ENCODE measurements at places on chromosomes 16 and 17.

DNA sequence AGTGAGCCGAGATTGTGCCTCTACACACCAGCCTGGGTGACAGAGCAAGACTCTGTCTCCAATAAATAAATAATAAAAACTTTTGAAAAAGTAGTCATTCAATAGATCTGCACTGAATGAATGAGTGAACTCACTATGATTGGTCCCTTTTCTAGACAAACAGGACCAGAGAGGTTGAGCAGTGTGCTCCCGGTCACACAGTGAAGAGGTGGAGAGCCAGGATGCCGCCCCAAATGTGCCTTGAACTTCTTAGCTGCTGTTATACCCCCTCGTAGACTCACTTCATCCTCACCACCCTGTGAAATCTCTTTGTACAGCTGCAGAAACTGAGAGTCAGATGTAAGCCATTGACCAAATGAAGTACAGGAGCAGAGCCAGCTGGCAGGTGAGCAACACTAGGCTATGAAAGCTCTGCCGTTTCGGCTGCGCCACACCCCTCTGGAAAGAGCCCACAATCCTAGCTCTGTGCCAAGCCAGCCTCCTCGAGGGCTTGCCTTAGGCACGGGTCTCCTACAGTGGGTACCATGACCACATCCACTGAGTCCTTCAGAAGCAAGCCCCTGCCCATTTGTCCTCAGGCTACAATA, 7.8 kb upstream of the KIAA0513 start:
- no peak for DNase-seq

DNA sequence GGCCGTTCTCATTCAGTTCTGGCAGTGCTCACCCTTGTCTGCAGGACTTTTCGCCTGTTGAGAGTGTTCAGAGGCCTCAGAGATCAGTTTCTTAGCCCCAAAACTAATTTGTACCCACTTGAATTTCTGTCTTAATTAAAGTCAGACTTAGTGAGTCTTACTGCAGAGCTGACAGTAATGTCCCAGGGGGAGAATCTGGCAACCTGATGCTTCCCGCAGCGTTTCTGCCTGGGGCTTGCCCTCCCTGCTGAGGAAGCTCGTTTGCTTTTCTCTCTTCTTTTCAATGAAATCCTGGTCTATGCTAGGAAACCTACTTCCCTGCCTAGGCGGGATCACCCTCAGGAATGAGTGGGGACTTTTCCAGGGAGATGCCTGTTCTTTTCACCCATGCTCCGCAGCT, 25.3 kb downstream of the DBNDD1 start:
- DNase-seq, result no peak

DNA sequence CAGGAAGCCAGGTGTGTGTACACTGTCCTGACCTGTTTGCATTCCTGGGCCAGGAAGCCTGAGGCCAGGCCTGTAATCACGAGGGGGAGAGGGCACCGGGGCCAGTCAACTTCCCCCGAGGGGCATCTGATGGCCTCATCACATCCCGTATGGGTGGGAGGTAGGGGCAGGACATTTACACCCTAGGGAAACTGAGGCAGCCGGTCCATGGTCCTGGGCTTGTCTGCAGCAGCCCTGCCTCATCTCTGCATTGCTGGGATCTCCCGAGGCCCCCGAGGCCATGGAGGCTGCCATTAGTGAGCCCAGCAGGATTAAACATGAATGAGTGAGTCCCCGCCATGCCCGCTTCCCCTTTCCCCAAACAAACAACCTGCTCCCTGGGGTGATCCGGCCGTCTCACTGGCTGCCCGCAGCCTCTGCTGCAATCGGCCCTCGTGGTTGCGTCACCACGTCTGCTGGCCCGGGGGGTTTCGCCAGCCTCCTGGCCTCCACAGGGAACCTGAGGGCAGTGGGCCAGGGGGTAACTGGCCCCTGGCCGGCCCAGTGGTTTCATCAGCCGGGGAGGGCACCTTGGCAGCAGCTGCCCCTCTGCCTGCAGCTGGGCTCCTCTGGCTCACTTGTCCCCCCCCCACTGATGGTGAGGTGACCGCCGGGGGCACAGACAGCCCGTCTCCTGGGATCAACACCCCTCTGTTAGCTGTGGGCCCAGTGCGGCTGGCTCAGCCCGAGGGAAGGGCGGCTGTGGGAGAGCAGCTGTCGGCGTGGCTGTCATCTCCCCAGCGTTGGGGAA, 88.3 kb upstream of the GSE1 start:
- DNase-seq, result no peak

DNA sequence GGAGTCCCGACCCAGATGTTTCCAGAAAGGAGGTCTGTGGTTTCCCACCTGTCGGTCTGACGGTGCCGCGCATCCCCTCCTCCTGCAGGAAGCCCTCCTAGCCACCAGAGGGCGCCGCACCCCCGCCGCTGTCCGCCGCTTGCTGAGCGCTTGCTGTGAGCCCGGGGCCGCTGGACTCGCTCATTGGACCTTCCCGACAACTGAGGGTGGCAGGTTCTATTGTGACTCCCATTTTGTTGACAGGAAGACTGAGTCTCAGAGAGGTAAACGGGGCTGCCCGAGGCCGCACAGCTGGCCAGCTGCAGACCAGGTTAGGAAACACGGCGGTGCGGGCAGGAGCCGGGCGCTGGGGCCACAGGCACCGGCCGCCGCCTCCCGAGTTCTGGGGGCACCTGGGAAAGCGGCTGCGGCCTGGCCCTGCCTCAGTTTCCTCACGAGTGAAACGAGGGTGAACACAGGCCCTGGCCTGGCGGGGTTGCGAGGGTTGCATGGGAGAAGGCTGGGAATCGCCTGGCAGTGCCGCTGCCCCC, 191.1 kb upstream of the CIBAR2 start:
- no peak for DNase-seq

- no peak for DNase-seq
These were observed 9.9 kb downstream of the DHODH start for GRCh38 chr16:72018470-72018869.

- DNase-seq, result no peak
These were observed 51.5 kb downstream of the ENGASE start for GRCh38 chr17:79126139-79126538.

- DNase-seq, result no peak
These were observed 7.3 kb downstream of the PROCA1 start for GRCh38 chr17:28704219-28704858.

DNA sequence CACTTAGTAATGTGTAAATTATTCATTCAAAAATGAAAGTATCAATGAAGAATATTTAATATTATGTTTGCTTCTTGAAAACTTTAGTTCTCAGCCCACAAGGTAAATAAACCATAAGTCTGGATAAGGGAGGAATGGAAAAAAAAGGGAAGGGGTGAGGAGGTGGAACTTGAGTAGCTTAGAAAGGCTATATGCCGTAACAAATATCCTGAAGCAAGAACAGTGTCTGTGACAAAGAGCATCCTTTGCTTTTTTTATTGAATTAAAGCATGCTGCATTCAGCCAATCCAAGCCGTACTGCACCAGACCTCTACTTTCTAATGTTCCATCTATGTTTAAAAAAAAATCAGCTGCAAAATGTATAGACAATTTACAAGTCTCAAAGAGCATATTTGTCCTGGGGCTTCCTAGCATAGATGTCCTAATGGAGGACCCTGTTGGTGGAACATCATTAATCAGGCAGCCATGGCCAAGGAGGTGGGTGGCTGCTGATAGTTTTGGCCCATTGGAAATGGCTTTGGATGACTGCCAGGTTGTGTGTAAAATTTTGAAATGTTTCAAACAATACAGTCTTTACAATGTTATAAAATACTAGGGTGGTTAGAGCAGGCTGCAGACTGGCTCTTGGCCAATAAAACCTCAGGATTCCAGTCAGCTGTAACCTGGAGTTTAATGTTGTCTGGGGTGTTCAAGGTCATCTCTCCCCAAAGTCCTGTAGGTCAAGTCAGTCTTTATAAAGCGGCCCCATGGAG, 895.8 kb upstream of the SOX9 start:
- DNase-seq, result no peak

DNA sequence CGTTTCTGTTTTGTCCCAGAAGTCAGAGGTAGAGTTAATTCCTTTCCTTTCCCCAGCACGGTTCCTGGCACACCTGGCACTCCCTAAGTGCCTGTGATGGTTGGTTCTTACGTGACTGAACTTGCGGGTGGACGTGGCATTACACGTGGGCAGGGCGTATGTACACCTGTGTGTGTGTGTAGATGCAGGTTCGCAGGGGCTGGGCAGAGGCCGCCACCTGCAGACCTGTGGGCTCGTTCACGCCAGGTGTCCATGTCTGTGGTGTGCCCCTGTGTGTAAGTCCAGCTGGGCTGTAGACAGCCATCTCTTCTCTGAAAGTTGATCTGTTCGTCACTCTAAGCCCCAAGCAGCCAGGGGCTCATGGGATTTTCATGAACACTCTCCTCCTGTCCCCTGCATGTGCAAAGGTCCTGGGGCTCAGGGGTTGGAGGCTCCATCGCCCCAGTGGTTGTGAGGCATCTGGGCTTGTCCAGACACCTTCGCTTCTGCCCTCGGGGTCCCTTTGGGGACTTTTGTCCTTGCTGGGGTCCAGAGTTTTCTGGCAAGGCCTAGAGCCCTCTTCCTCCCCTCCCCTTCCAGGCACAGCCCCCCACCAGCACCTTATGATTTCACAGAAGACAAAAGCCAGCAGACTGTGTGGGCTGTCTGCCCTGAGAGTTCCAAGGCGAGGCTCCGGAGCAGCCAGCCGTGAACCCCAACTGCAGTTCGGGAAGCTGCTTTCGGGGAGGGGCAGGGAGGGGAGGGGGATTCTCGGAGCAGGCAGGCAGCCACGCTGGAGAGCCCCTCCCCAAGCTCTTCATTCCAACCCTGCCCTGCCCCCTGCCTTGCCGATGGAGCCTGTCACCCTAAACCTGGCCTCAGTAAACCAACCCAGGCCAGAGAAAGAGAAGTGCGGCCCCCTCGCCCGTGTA, 5.4 kb upstream of the FSCN2 start:
- DNase-seq, result no peak

DNA sequence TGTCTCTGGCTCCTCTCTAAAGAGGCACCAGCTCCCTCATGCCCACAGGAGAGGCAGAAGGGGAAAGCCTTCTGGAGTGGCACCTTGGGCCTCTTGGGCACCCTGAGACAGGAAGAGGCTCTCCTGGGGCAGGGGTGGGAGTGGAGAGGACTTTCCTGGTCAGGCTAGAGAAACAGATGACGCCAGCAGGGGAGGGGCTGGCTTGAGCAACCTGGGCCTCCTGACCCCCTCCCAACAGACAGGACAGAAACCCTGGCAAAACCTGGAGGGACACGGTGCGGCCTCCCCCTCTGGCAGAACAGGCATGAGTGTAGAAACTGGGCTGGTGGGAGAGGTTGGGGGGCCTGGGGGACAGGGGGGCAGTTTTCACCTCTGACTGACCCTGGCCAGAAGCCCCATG, 6.1 kb downstream of the SMIM5 start:
- no peak for DNase-seq

DNA sequence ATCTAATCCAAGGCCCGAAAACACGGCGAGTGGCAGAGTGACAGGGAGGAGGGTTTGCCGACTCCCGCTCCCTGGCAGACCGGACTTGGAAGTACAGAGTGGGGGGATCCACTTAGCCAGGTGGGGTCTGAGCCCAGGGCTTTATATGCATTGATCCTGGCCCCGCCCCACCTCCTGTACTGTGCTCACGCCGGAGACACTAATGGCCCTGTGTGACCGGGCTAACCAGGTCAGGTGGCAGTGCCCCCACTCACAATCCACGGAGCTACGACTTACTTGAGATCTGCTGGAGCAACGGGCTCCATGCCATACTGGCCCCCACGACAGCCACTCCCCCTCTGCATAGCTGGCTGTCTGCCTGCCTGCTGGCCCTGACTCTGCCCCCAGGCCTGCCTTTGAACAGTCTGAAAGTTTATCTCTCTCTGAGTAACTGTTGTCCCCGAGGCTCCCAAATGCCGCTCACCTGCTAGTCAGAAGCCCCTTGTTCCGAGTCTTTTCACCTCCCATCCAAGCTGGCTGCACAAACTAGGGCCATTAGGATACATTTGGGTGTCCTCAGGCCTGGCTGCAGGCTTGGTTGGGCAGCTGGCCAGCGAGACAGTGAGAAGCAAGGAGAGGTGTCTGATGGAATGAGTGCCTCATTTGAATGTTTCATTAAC, 28.0 kb downstream of the CACNA1G start:
- DNase-seq, result no peak

DNA sequence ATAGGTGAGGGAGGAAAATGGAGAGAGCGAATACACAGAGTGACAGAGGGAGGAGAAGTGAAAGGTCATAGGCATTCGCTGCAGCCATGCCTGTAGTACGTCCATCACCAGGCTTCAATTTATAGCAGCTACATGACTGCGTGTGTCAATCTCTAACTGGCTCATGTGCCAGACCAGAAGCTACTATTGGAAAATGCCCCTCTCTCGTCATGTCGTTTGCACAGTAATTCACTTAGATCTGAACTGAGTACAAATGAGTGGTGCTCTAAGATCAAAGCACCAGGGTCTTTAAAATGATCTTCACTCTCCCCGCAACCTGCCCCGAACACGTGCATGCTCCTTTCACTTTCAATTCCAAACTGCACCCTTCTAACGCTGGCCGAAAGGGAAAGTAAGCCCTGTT, 51.3 kb downstream of the ADCY9 start:
- no peak for DNase-seq

GRCh38 chr17:56305007-56305406, 151.7 kb downstream of the ANKFN1 start:
- no peak for DNase-seq

GRCh38 chr16:28932339-28933141, 769 bp downstream of the CD19 start:
- DNase-seq, result no peak

DNA sequence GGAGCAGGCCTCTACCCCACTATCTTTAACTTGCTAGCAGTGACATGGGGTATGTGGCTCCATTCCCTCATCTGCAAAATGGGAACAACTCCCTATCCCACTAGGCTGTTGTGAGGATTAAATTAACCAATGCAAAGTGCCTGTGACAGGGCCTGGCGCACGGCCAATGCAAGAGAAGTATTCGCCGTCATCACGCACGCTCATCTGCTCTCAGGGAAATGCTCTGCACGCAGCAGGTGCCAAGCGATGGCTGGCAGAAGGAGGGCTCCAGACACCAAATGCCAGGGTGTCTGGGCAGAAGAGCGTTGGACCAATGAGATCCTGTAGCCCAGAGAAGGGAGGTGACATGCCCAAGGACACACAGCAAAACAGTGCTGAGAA, 17.3 kb downstream of the FAM83G start:
- DNase-seq, result no peak

- DNase-seq, result no peak
These were observed 147.0 kb downstream of the ENGASE start for GRCh38 chr17:79221597-79221996.

- no peak for DNase-seq
These were observed 8.2 kb downstream of the FAM20A start for GRCh38 chr17:68592682-68593641.

- no peak for DNase-seq
These were observed 17.9 kb upstream of the NDEL1 start for GRCh38 chr17:8417806-8418205.

- peak; percentile 39 for DNase-seq
These were observed 2.1 kb downstream of the GSE1 start for GRCh38 chr16:85615014-85615851.
